Neural progenitor cell (in vitro differentiated cells): ENCODE measurements at places on chromosomes 3 and 15. TPM values are rescaled to one million over a fixed set of nuclear protein-coding genes. Genes with fewer than 3 reads are reported as not detected.

GRCh38 chr3:128352326-128352725 lies 114.4 kb downstream of the DNAJB8 start:
- no peak overlapping the region for H3K27ac ChIP-seq
- H3K36me3 ChIP-seq = no peaks in the 10 kb centered on the region
- H3K4me1 ChIP-seq = peaks cover 4% of the 10 kb centered on the region
- no peak for DNase-seq
- no peak overlapping the region for H3K4me3 ChIP-seq
- no peaks in the 10 kb centered on the region for H3K27me3 ChIP-seq

DNA sequence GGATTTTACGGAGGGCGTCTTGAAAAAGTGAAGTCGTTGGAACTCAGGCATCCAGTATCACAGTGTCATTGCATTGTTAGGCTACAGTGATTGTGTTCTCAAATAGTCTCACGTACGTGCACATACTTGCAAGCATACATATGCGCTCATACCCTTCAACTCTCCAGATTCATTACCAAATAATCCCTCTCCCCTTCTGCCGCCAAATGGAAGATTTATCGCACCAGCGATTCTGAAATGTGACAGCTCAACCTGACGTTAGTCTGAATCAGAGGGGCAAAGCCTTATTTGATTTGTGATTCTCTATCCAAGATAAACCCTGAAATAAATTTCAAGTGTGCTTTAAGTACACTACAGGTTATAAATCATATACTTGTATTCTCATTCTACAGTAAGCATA lies 119.4 kb downstream of the GADL1 start:
- H3K4me1 ChIP-seq = no peaks in the 10 kb centered on the region
- no peak overlapping the region for H3K27ac ChIP-seq
- no peaks in the 10 kb centered on the region for H3K27me3 ChIP-seq
- no peaks in the 10 kb centered on the region for H3K36me3 ChIP-seq
- DNase-seq = no peak

GRCh38 chr15:91965501-91966193 lies 112.1 kb downstream of the SLCO3A1 start:
- H3K27ac ChIP-seq = no peak overlapping the region
- H3K4me1 ChIP-seq = peaks cover 20% of the 10 kb centered on the region
- DNase-seq = no peak
- no peaks in the 10 kb centered on the region for H3K36me3 ChIP-seq
- no peaks in the 10 kb centered on the region for H3K27me3 ChIP-seq

DNA sequence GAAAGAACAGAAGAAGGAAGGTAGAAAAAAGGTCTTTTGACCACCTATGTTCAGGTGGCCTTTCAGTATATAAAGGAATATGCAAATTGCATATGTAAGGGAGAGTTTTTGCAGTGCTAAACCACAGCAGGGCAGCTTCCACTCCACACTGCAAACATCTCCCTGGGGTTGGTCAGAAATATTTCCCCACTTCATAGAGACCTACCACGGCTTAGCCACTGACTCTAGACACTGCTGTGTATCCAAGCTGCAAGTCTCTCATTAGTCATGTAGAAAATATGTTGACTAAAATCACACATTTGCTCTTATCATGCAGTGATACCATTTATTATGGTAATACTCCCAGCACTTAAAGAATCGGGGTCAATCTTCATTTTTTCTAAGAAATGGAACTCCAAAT lies 214.9 kb upstream of the NR2F2 start:
- H3K27me3 ChIP-seq = no peaks in the 10 kb centered on the region
- H3K27ac ChIP-seq = no peak overlapping the region
- DNase-seq = no peak
- no peaks in the 10 kb centered on the region for H3K36me3 ChIP-seq

- H3K27ac ChIP-seq = no peak overlapping the region
- DNase-seq = no peak
- H3K36me3 ChIP-seq = peaks cover 4% of the 10 kb centered on the region
- H3K27me3 ChIP-seq = no peaks in the 10 kb centered on the region
- no peaks in the 10 kb centered on the region for H3K4me1 ChIP-seq
- H3K4me3 ChIP-seq = no peak overlapping the region
Measured at GRCh38 chr3:109851854-109852253, 514.5 kb upstream of the DPPA4 start.

GRCh38 chr3:33941804-33942203 lies 143.4 kb downstream of the PDCD6IP start:
- no peak for DNase-seq
- no peaks in the 10 kb centered on the region for H3K27me3 ChIP-seq
- H3K36me3 ChIP-seq = no peaks in the 10 kb centered on the region
- H3K27ac ChIP-seq = no peak overlapping the region

GRCh38 chr15:36815786-36816185 lies 236.4 kb downstream of the CDIN1 start:
- H3K27me3 ChIP-seq = no peaks in the 10 kb centered on the region
- no peak overlapping the region for H3K27ac ChIP-seq
- no peak overlapping the region for H3K4me3 ChIP-seq
- peaks cover 14% of the 10 kb centered on the region for H3K4me1 ChIP-seq
- DNase-seq = no peak

GRCh38 chr3:184474897-184475296 lies 86.7 kb upstream of the EPHB3 start:
- no peak overlapping the region for H3K27ac ChIP-seq
- peaks cover 12% of the 10 kb centered on the region for H3K27me3 ChIP-seq
- H3K4me3 ChIP-seq = no peak overlapping the region
- no peaks in the 10 kb centered on the region for H3K36me3 ChIP-seq

DNA sequence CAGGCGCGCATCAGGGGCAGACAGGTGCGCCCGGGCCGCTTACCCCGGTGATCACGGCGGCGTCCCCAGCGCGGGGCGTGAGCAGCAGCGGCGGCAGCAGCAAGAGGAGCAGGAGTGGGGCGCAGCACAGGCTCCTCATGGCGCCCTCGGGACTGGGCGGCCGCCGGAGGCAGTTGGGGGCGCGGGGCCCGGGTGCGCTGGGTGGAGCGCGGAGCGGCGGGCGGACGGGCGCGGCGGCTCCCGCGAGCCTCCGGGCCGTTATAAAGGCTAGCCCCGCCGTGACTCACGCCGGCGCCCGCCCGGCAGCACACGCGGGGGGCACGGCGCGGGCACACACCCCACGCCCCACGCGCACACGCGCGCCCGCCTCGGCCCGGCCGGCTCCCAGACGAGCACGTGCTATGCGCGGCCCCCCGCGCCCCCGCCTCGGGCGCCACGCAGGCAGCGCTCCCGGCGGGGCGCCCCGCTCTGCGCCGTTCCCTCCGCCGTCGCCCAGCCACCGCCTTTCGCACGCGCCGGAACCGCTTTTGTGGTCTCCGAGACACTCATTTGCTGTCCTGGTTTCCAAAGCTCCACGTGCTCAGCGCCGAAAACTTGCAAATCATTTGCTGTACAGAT lies at the start of gene PROK2:
TSS of gene PROK2 (minus strand) at position 235 of the 618 bp plus-strand sequence. CDS start at position 139, 96 bp downstream.
- peaks cover 71% of the 10 kb centered on the region for H3K27me3 ChIP-seq
- H3K36me3 ChIP-seq = no peaks in the 10 kb centered on the region
- H3K4me1 ChIP-seq = peaks cover 26% of the 10 kb centered on the region

DNA sequence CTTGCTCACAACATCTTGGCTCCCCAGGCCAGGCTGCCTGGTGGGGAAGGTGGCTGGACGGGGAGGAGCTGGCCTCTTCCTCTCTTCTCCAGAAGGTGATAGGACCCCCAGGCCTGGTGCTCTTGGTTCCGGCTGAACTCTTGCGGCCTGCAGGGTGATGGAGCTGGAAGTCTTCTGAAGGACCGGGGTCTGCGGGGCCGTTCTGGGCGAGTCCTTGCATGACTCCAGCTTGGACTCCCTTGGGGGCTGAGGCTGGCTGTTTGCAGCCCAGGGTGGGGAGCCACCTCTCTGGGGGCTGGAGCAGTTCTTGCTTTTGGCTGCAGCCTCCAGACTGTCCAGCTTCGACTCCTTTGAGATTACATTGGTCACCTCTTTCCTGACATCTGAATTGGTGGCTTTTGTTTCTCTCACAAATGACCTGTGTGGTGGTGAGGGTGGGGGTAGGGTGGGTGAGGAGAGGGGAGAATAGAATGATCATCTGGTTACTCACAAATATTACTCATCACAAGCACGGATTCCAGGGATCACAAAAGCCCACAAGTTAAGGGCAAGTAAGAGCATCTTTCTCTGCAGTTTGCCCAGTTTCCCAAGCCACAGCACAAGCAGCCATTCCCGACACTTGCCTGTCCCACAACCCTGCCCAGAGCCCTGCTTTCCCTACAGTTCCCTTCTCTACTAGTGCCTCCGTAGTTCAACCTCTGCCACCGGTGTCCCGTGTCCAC lies 149.1 kb upstream of the HACD2 start:
- H3K27me3 ChIP-seq = no peaks in the 10 kb centered on the region
- H3K36me3 ChIP-seq = no peaks in the 10 kb centered on the region

GRCh38 chr3:162780313-162780712 lies 1283.7 kb downstream of the OTOL1 start:
- DNase-seq = no peak
- H3K27me3 ChIP-seq = no peaks in the 10 kb centered on the region
- no peaks in the 10 kb centered on the region for H3K4me1 ChIP-seq

GRCh38 chr3:28337230-28337629 lies 11.3 kb upstream of the ZCWPW2 start:
- no peaks in the 10 kb centered on the region for H3K4me1 ChIP-seq
- no peak overlapping the region for H3K4me3 ChIP-seq
- H3K27ac ChIP-seq = no peak overlapping the region
- DNase-seq = no peak

DNA sequence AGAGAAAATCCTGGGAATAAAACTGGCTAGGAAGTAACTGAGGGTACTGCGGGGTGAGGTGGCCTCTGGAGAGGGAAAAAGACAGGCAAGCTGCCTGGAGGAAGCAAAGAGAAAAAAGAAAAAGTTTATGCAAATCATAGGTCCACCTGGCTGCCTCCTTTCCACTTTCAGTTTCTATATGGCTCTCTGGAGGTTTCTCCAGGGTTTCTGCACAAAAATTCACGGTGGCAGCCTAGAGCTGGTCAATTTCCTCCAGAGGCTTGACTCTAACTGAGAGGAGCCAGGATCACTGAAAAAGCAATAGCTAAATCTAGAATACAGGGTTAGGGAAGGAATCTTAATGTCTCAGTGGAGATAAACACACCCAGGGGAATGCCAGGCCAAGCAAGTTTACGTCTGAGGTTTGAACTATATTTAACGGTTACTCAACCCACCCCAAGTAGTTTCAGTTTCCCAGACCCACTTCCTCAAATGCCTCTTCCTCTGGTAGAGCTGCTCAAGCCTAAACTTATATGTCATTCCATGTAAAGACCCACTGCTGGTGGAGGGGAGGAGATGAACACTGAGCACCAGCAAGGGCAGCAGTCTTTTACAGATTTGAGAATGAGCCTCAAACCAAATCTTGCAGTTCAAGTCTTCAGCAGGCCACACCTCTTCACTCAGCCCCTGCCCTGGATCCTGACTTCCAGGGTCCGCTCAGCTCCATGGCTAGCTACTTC lies 5.7 kb downstream of the LYSMD2 start:
- DNase-seq = no peak
- peaks cover 25% of the 10 kb centered on the region for H3K27me3 ChIP-seq
- H3K4me1 ChIP-seq = peaks cover 1% of the 10 kb centered on the region
- no peak overlapping the region for H3K4me3 ChIP-seq
- no peak overlapping the region for H3K27ac ChIP-seq

GRCh38 chr3:138457863-138458735 lies 23.7 kb downstream of the ESYT3 start:
- DNase-seq = no peak
- no peaks in the 10 kb centered on the region for H3K36me3 ChIP-seq
- H3K4me3 ChIP-seq = no peak overlapping the region

GRCh38 chr3:27585429-27585828 lies 101.2 kb upstream of the SLC4A7 start:
- no peak for DNase-seq
- H3K4me1 ChIP-seq = peaks cover 11% of the 10 kb centered on the region
- H3K27ac ChIP-seq = no peak overlapping the region
- H3K27me3 ChIP-seq = no peaks in the 10 kb centered on the region
- no peak overlapping the region for H3K4me3 ChIP-seq

DNA sequence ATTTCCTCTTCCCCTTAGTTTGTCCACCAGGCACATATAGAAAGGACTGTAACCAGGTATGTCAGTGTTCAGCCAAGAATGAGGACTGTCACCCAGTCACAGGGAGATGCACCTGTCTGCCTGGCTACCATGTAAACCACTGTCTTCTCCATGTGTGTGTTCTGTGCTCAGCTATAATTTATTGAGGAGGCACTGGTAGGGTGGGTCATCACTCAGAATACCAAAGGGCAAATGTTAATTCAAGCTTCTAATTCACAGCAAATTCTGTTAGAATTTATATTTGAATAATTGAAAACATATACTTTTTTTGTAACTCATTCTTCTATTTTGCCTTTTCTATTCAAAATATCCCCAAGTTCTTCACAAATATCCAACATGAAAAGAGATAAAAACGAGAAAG lies 780.4 kb downstream of the MECOM start:
- no peaks in the 10 kb centered on the region for H3K27me3 ChIP-seq
- H3K27ac ChIP-seq = no peak overlapping the region
- H3K36me3 ChIP-seq = no peaks in the 10 kb centered on the region

- H3K4me1 ChIP-seq = no peaks in the 10 kb centered on the region
- H3K36me3 ChIP-seq = no peaks in the 10 kb centered on the region
- no peaks in the 10 kb centered on the region for H3K27me3 ChIP-seq
- no peak overlapping the region for H3K4me3 ChIP-seq
- DNase-seq = no peak
- H3K27ac ChIP-seq = no peak overlapping the region
Measured at GRCh38 chr15:25731411-25731810, 131.7 kb downstream of the ATP10A start.

- H3K27me3 ChIP-seq = no peaks in the 10 kb centered on the region
- H3K4me3 ChIP-seq = no peak overlapping the region
- peaks cover 8% of the 10 kb centered on the region for H3K4me1 ChIP-seq
- H3K27ac ChIP-seq = no peak overlapping the region
Measured at GRCh38 chr3:77321646-77322045, 281.7 kb downstream of the ROBO2 start.

Gene PTPRG
- 65.1 and 65.3 TPM in 2 replicates for total RNA-seq

Gene SEMA6D
- 12.5 and 23.5 TPM in 2 replicates for total RNA-seq

Gene LMAN1L
- total RNA-seq = not detected in 2 replicates

Gene STRC
- 0.09 and 1.7 TPM in 2 replicates for total RNA-seq

Gene PSTPIP1
- 0.19 and 0.77 TPM in 2 replicates for total RNA-seq

Gene ZNF860
- total RNA-seq = 0.22 and 0.43 TPM in 2 replicates

Gene CAND2
- total RNA-seq = 2.4 and 6.9 TPM in 2 replicates

Gene HTR3E
- total RNA-seq = not detected in 2 replicates

Gene C3orf70
- 4.7 and 4.8 TPM in 2 replicates for total RNA-seq
